ENCODE measurements at places on chromosomes 16 and 17.

DNA sequence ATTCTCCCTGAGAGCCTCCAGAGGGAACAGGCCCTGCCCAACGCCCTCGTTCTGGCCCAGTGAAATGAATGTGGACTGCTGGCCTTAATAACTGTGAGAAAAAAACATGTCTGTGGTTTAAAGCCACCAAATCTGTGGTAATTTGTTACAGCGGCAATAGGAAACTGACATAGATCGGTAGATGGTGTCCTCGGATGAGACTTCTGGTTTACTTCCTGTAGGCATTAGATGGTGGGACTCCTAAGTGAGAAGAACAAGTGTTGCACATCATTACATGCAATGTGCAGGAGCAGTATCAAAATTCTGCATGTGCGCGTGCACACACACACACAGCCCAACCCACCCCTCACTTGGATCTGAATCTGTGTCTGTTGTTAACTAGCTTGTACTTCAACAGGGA, 42.0 kb downstream of the CDK5R1 start:
- no peak for DNase-seq

GRCh38 chr17:31008374-31009041, 37.7 kb downstream of the RNF135 start:
- peak; percentile 65 for DNase-seq

- no peak for DNase-seq
These were observed 3.3 kb downstream of the VAT1 start for GRCh38 chr17:43018932-43019331.

DNA sequence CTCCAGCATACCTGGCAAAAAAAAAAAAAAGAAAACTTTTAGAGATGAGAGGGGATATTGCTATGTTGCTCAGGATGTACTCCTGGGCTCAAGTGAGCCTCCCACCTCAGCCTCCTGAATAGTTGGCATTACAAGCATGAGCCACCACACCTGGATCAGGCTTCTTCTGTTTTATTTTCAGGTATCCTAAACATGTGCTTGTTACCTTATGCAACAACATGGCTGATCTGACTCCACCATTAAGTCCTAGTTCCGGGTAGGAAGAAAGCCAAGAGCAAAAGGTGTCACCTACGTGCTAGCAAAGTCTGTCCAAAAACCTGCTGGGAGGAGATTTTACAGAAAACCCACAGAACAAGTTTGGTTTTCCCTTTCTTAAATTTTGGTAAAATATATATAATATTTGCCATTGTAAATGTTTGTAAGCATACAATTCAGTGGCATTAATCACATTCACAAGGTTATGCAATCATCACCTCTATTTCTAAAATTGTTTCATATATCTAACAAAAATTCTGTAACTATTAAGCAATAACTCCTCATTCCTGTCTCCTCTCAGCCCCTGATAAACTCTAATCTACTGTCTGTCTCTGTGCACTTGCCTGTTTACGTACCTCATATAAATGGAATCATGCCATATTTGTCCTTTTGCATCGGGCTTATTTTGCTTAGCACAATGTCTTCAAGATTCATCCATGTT, 9.1 kb upstream of the CACNG3 start:
- no peak for DNase-seq

- DNase-seq = peak; percentile 60
These were observed 963 bp upstream of the APRT start for GRCh38 chr16:88812513-88813268.

- no peak for DNase-seq
These were observed 13.8 kb upstream of the DUSP14 start for GRCh38 chr17:37475731-37476420.

DNA sequence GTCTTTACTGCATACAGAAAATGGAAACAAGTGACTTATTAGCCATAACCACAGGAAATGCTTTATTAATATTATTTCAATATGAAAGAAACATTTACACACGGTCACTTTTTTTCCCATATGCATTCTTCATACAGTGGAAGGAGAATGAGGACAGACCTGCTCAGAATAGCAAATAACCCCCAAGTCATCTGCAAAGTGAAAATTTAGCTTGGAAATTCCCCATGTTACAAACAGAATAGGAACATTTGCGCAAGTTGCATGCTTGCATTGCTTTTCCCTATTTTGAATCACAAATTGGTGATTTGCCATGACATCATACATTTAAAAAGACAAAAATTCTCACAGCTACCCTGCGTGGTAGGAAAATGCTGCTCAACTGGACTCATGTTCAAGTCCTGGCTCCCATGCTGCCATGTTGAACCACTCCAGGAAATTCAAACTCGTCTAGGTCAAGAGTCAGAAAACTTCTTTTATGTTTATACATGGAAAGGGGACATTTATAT, 102.0 kb downstream of the GP2 start:
- no peak for DNase-seq

DNA sequence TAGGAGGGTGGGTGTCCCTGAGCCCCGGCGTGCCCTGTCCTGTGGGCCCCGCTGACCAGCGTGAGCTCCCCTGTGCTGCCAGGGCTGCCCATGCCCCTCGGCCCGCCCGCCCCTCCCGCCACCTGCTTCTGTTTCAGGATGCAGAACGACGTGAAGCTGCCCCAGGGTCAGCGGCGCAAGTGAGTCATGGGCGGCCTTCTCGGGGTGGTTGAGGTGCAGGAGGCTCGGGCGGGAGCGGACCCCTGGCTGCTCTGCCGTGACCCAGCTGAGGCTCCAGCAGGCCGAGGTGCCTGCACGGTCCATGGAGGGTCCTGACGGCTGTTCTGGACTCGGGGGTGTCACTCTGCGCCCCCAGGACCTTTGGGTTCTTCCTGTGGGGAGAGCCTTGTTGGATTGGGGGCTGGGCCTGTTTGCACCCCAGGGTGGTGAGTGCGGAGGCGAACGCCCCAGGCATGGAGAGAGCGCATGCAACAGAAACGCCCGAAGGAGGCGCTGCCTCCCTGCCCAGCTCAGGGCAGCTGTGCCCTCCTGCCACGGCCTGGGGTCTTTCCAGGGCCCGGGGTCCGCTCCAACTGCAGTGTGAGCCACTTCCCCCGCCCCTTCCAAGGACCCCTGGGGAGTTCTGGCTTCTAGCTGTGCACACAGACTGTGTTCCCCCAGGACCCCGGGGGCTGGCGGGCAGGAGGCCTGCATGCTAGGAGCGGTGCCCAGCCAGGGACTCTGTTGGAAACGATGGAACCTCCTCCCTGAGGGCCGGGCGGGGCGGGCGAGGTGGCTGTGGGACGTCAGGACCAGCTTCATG, 4.0 kb downstream of the SLC25A10 start:
- no peak for DNase-seq

- DNase-seq = no peak
These were observed 19.7 kb downstream of the RBL2 start for GRCh38 chr16:53453928-53454327.

Data from HuH-7 (cell line).